NCI-H2081 treated with DMSO at 0.1 percent for 48 hours (cell line): ENCODE measurements at places on chromosomes 6 and 20.

GRCh38 chr20:11035211-11035610 lies 361.4 kb upstream of the JAG1 start:
- no peak for DNase-seq

- DNase-seq, result no peak
Observed at GRCh38 chr6:112049026-112049799, 4.7 kb upstream of the CCN6 start.

DNA sequence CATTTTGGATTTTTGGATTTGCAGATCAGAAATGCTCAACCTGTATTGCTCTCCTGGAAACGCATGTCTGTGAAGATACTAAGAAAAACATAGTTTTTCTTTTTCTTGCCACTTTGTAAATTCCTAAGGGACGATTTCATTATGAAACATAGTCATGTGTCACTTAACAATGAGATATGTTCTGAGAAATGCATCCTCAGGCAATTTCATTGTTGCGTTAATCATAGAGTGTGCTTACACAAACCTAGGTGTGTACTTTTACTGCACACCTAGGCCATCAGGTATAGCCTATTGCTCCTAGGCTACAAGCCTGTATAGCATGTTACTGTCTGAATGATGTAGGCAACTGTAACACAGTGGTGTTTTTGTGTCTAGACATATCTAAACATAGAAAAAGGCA lies 13.4 kb upstream of the THEMIS start:
- DNase-seq, result no peak

GRCh38 chr6:30006170-30007131 lies 54.6 kb upstream of the POLR1H start:
- no peak for DNase-seq

GRCh38 chr6:3308106-3308505 lies 49.4 kb downstream of the PSMG4 start:
- DNase-seq, result no peak

DNA sequence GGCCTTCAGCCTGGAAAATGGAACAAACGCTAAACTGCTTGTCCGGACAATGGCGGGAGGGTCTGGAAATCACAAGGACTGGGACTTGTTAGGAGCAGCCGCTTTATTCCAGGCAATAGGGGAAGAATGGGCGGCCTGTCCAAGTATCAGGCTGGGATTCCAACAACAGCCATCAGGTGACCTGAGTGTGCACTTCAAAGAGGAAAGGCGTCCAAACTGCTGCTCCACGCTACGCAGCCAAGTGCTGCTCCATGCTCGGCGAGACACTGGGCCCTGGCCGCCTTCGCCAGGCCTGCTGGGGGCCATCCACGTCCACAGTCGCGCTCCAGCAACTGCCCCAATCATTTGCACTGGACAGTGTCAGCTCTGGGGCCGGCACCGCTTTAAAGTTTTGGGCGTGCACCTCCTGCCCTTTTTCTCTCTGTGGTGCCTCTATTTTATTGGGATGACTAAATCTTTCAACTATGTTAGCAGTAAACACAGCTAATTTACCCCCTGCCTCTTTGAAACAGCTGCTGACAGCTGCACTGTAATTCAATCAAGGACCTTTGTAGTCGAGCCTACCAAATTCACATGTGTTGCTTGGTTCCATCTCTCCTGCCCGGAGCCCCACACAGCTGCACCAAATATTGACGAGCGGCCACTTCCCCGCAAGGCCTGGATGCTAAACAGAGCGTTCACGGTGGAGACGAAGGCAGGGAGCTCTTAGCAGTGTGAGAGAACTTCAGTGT lies 98.3 kb downstream of the BMP7 start:
- no peak for DNase-seq

DNA sequence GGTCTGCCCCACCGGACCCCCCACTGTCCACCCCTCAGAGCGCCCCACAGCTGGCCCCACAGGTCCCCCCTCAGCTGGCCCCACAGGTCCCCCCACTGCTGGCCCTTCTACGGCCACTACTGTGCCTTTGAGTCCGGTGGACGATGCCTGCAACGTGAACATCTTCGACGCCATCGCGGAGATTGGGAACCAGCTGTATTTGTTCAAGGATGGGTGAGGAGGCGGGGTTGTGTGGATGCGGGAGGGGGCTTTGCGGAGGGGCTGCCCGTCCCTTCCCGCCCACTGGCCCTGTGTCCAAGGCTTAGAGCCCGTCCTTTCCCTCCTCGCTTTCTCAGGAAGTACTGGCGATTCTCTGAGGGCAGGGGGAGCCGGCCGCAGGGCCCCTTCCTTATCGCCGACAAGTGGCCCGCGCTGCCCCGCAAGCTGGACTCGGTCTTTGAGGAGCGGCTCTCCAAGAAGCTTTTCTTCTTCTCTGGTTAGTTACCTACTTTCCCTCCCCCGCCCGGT lies 4.7 kb downstream of the MMP9 start:
- no peak for DNase-seq

DNA sequence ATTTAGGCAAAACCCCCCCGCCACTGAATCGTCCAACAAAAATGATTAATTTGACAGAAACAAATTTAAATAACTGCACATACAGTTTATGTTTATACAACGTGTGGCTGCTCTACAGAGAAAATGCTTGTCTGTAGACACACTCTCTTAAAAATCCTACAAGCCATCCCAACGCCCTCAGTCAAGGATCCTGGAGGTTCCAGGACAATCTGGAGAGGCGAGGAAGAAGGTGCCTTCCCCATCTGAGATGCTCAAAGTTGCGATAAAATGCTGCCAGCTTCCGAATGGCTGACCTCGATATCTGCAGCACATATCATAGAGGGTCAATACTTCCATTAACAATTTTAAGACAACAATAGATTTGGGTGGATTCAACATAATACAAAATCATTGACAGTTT lies 25.3 kb downstream of the ZNF217 start:
- no peak for DNase-seq

- DNase-seq, result no peak
Observed at GRCh38 chr6:123875784-123876183, 72.1 kb downstream of the NKAIN2 start.

DNA sequence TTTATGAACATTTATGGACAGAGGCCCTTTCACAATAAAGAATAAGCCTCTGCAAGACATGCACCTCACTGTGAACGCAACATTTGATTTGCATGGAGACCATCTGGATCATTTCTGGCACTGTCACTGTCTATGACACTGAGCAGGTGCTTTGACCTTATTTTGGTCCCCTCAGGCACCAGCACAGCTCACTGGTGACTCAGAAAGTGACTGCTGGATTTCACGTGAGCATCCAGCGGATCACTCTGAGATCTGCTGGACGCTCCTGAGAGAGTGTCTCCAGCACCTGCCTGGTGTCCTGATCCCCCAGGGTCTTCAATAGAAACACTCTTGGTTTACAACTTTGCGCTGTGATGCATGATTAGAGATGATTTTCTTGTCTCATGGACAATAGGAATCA lies 375.7 kb downstream of the TENT5A start:
- DNase-seq, result no peak

DNA sequence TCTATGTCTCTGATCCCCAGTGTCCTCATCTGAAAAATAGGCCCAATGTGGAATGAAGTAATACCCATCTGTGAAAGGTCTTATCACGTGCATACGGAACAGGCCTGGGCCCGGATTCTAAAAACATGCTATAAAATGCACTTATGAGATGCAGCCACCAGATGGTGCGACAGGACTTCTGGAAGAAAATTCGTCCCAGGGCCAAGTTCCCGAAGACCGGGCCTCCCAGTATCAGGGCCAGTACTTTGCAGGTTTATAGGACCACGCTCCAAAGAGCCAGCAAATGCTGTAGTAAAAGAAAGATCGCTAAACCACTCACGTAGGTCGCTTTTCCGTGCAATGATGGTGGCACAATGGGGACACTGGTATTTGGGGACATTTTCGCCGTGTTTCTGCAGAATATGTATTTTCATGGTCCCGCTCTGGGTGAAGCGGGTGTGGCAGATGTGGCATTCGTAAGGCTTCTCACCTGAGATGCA lies 10.6 kb downstream of the CTCFL start:
- no peak for DNase-seq

- DNase-seq, result no peak
Observed at GRCh38 chr20:58143531-58143930, 84.9 kb downstream of the ANKRD60 start.

DNA sequence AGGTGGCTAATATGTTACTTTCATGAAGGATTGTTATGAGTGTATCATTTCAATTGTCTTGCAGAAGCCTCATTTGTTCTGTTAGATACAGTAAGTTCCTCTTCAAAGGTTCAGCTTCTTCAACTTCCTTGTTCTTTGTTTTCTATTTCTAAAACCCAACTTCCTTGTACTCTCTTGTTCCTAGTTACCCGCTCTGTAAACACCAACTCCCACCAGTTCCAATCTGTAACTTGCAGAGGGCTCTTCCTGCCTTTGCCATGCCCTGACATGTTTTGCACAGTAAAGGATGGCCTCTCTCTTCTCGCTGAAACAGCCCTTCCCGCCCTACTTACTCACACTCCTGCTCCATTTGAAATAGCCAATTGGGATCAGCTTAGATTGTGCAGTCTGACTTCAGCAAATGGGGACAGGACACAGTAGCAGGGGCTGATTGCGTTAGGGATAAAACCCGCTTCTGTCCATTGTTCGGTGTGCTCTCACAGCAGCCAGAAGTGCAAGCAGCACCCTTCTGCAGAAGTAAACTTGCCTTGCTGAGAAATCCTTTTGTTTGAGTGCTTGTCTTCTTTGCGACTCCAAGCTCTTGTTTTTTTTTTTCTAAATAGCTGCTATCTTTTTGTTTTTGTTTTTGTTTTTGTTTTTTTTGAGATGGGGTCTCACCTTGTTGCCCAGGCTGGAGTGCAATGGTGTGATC lies 45.9 kb upstream of the POU5F1 start:
- DNase-seq, result no peak

- DNase-seq, result no peak
Observed at GRCh38 chr6:131565056-131565455, 8.0 kb upstream of the ARG1 start.

DNA sequence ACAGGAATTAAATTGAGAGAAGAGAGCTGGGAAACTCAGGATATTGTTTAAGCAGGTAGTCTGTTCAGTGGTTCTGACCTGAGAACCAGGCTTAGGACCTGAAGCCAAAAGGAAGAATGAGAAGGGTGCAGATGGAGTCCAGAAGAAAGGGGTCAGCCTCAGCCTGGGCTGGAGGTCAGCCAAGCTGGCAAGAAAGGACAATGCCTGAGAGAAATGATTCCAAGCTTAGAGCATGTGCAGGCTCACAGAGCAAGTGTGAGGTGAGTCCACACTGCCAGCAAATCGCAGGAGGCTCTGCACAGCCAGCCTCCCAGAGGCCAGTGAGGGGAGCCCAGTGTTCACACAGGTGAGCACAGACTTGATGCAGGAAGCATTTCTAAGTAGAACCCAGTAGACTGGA lies 47.3 kb downstream of the DAAM2 start:
- no peak for DNase-seq
